ENCODE measurements at places on chromosomes 4 and X.

GRCh38 chrX:20221902-20222301 lies 44.8 kb downstream of the RPS6KA3 start:
- DNase-seq = no peak

GRCh38 chr4:114005569-114006442 lies 26.4 kb upstream of the ARSJ start:
- no peak for DNase-seq

DNA sequence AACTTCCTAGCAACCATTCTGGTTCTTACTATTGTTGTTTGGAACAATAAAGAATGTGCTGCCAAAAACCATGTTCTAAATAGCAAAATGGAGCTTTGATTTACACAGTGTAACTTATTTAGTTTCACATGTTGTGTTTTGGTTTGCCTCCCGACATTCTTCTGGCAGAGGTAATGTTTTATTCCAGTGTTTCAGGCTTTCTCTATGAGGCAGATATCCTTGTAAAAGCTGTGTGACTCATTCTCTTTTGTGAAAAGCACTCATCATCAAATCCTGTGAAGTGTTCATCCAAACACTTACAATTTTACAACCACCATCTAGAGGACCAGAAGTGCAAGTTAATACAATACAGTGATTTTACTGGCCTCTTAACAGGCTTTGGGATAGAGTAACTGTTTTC lies 219.0 kb upstream of the GIMD1 start:
- no peak for DNase-seq

GRCh38 chr4:30380404-30380998 lies 339.7 kb upstream of the PCDH7 start:
- DNase-seq = peak; percentile 54

DNA sequence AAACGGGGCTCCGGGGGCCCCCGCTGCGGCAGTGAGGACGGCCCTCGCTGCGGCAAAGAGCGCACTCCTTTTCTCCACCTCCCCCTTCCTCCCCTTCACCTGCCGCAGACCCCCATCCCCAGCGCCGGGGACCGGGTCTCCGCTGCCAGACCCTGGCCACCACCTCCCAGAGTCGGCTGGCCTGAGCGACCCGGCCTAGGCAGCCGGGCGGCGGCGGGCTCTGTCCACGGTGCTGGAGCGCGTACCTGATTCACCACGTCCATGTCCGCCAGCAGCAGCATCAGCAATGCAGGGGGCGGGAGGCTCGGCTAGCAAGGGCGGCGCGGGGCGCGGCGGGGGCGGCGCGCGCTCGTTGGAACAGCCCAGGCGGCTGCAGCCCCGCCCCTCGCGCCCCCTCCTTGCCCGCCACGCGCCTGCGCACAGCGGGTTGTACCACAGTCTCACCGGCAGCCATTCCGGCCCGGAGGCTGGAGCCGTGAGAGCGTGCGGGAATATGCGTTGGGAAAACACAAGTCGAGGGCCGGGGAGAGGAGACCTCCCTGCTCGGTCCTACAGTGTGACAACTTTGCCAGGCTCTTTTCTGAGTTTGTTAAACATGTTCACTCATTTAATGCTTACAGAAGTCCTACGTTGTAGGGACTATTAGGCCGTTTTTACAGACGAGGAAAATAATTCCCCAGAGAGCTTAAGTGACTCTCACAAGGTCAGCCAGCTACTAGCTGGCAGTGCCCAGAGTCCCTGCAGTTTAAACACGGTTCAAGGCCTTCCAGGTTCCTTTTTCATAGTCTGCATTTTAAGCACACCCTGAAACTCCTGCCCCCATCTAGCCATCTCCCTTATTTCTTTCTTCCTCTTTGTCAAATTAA lies at the start of gene SYP:
SYP (minus strand) TSS at position 288 of the 866 bp plus-strand sequence; CDS start at position 281, 7 bp downstream.
- peak; percentile 92 for DNase-seq

- DNase-seq = no peak
Measured at GRCh38 chrX:17547658-17548057, 172.7 kb downstream of the NHS start.

GRCh38 chr4:6472387-6473263 lies at the start of gene PPP2R2C:
TSS of gene PPP2R2C (minus strand) at chr4:6472614. CDS start at chr4:6472229, 385 bp downstream.
- DNase-seq = peak; percentile 65

- no peak for DNase-seq
Measured at GRCh38 chrX:41559235-41560052, 112.3 kb downstream of the NYX start.

- DNase-seq = no peak
Measured at GRCh38 chrX:15468036-15468435, 25.1 kb downstream of the PIR start.

GRCh38 chrX:130114141-130114588 lies 3.9 kb upstream of the ELF4 start:
- DNase-seq = no peak

DNA sequence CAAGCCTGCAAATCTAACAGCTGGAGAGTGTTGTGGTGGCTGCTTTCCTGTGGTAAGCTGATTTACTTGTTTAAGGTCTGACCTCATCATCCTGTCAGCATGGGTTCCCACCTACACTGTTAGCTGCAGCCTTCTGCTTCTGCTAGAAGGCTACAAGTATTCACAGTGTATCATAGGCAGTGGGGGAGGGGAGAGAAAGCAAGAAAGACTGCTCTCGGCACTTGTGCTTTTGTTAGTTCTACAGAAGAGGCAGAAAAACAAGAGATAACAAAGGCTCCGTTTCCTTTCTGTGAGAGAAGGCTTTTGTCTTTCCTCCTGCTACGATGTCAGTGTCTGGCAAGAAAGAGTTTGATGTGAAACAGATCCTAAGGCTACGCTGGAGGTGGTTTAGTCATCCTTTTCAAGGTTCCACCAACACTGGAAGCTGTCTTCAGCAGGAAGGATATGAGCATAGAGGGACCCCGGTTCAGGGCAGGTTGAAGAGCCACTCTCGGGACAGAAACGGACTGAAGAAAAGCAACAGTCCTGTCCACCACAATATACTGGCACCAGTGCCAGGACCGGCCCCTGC lies at the start of gene KLHL4:
KLHL4 (plus strand) TSS at position 232 of the 571 bp plus-strand sequence; CDS start at position 324, 92 bp downstream.
- peak; percentile 34 for DNase-seq

GRCh38 chr4:184471881-184472613 lies 2.3 kb downstream of the IRF2 start:
- DNase-seq = no peak

DNA sequence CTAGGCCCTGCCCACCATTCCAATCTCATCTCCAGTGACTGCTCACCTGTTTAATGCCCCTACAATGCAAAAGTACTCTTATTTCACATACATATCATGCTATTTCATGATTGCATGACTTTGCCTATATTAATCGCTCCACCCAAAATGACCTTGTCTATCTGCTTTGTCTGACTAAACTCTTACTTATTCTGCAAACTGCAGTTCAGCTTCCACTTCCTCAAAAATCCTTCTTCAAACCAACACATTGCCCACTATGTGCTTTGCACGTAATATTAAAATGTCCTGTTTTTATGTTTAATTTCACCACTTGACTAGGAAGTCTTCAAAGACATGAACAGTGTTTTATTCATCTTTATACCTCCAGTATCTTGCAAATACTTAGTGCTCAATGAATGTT lies 229.6 kb downstream of the OPHN1 start:
- DNase-seq = no peak

GRCh38 chrX:43566170-43566569 lies 89.9 kb upstream of the MAOA start:
- no peak for DNase-seq

DNA sequence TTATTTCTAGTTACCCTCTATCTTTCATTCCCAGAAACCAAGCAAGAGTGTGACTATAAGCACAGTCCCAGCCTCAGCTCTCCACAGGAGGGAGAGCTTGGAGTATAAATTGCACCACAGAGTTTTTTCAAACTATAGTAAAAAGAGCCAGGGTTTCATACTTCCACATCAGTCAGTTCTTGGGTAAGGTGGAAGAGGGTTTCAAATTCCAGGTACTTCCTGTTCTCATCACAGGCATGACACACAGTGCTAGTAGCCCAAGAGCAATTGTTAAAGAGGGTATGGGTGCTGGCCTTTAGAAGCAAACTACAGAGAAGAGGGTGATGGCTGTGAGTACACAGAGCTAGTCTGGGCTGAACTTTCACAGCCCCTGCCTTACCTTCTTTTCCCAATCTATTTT lies 5.7 kb upstream of the IL1RAPL1 start:
- no peak for DNase-seq

DNA sequence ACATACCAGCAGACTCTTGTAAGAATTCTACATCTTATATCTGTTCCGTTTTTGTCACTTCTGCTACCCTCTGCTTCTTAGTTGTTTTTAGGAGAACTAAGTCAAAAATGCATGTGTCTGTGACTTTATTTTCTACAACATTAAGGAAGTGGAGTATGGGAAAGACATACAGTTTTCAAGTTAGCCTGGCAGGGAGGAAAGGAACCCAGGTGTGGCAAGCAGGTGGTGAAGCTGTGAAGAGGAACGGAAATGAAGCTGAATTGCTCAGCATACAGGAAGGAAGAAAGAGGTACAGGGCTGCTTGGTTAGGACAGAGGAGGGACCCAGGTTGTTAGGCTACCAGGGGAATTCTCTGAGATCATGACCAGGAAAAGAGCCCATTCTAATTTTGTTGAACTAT lies 9.4 kb downstream of the GPRIN3 start:
- no peak for DNase-seq

- no peak for DNase-seq
Measured at GRCh38 chrX:155666741-155667140, 54.0 kb upstream of the TMLHE start.

- peak; percentile 28 for DNase-seq
Measured at GRCh38 chrX:39418731-39419638, 617.7 kb downstream of the MID1IP1 start.

DNA sequence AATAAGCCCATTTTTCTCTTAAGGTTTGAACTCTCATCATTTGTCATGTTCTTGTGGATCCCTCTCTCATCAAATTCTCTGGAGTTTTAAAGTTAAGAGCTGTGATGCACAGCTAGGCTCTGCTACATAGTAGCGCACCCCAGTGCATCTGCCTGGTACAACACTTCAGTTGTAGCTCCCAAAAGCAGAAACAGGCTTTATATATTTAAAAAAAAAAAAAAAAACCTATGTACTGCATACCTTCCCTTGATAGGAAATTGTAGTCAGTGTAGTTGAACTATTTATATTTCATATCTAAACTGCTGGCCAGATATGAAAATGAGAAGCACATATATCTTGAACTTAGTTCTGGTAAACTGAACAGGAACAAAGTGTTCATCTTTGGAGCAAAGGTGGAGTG lies 131.4 kb downstream of the KLHL13 start:
- no peak for DNase-seq

DNA sequence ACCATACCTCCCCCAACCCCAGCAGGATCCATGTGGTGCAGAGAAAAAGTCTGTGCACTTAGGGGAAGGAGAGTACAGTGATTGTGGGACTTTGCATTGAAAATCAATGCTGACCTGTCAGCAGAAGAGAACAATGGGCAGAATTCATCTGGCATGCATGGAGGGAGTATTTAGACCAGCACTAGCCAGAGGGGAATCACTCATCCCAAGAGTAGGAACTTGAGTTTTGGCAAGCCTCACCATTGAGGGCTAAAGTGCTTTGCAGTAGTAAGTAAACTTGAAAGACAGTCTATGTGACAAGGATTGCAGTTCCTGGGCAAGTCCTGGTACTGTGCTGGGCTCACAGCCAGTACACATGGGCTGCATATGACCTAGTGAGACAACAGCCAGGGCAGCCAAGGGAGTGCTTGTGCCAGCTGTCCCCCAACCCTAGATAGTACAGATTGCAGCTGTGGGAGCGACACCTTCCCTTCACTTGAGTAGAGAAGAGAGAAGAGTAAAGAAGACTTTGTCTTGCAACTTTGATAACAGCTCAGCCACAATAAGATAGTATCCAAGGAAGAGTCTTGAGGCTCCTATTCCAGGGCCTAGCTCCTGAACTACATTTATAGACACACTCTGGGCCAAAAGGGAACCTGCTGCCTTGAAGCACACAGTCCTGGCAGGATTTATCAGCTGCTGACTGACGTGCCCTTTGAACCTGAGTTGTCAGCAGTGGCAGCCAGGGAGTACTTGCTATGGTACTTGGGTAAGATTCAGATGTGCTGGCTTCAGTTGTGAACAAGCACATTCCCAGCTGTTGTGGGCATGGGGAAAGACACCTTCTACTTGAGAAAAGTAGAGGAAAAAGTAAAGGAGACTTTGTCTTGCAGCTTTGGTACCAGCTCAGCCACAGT lies 48.7 kb downstream of the HDX start:
- DNase-seq = no peak

GRCh38 chr4:158811704-158812103 lies 42.9 kb downstream of the FNIP2 start:
- no peak for DNase-seq

DNA sequence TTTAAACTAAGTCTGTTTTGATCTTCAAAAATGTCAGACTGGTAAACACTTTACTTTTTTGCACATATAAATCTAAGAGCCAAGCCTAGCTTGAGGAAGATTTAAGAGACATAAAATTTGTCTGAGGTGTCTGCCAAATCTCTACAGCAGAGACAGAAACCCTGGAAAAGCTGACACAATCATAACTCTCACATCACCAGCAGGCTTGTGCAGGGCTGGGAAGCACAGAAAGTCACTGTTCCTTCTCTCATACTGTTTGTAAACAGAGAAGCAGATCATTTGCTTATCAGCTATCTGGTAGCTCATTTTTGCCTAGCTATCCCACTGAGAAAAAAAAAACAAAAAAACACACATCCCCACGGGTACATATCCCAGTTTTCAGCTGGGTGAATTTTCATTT lies 7.0 kb downstream of the ENOX2 start:
- no peak for DNase-seq

DNA sequence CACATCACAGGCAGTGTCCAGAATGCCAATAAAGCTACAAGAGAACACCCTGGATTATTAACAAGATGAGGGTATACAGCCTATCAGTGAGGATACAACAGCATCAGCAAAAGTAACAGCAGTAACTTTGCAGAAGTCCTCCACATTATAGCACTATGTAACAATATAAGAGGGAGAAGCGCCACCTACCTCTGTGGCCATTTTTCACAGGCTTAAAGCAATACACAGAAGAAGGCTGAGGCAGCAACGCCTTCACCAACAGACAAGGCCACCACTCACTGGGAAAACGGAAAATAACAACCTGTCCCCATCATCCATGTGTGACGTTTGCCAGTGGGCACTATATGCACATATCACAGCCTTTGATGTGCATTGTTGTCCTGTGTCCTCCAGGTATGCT lies 12.5 kb downstream of the RTL8B start:
- no peak for DNase-seq

GRCh38 chrX:108072746-108073145 lies 18.6 kb downstream of the PSMD10 start:
- DNase-seq = no peak

- no peak for DNase-seq
Measured at GRCh38 chrX:49260221-49260985, 4.1 kb downstream of the FOXP3 start.

DNA sequence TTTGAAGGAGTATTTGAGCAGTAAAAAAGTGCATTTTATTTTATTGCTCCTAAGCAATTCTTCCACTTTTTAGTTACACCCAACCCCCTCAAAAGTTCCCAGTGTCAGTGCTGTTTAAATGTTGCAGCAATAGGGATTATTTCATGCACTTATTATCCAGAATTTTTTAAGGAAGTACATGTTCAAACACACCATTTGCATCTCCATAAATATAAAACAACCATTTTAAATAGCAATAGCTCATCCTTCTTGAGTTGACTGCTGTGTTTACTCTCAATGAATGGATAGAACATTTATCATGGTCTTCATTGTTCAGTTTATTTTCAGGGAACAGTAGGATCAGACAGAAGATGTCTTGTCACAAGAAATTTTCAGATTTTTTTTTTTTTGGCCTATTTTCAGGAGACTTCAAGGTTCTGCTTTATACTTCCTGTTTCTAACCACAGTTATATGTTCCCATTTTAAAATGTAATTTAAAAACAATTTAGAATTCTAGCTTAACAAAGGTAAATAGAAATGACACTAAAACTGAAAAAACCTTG lies 171.9 kb downstream of the TMA16 start:
- DNase-seq = no peak

- no peak for DNase-seq
Measured at GRCh38 chr4:67048530-67048929, 496.8 kb downstream of the CENPC start.

Data from nephron progenitor cell (in vitro differentiated cells).